Cardiac ventricle fibroblast (primary cell): ENCODE measurements at places on chromosomes 6 and 20. TPM values are rescaled to one million over a fixed set of nuclear protein-coding genes. Genes with fewer than 3 reads are reported as not detected.

PI3 gene
- not detected in 2 replicates for total RNA-seq

PKIB gene
- 0.29 TPM in 1 of 2 replicates, not detected in the other for total RNA-seq

XRN2 gene
- total RNA-seq: 48.2 and 53.2 TPM in 2 replicates

TAAR2 gene
- total RNA-seq: not detected in 2 replicates

SLC12A5 gene
- not detected in 2 replicates for total RNA-seq

CALHM6 gene
- total RNA-seq: 2.8 and 5.1 TPM in 2 replicates

BNIP5 gene
- not detected in 2 replicates for total RNA-seq

IP6K3 gene
- not detected in 2 replicates for total RNA-seq
